ENCODE measurements at places on chromosomes 12 and 14.

- DNase-seq: no peak
Observed at GRCh38 chr14:58951143-58951542, 237.3 kb upstream of the DAAM1 start.

- no peak for DNase-seq
Observed at GRCh38 chr12:32497864-32498263, 98.5 kb downstream of the FGD4 start.

GRCh38 chr12:5309654-5310053 lies 122.3 kb upstream of the NTF3 start:
- DNase-seq: no peak

DNA sequence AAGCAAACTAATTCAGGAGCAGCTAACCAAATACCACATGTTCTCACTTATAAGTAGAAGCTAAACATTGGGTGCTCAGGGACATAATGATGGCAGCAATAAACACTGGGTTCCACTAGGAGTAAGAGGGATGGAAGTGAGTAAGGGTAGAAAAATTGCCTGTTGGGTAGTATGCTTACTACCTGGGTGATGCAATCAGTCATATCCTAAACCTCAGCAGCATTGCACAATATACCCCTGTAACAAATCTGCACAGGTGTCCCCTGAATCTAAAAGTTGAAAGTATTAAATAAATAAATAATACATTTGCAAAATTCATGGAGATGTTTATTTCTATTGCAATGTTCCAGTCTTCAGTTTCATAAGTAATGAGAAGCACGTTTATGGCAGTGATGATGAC lies 409.8 kb upstream of the FOXG1 start:
- DNase-seq: no peak

- DNase-seq: no peak
Observed at GRCh38 chr14:24885410-24885913, 164.5 kb downstream of the STXBP6 start.

GRCh38 chr12:6867413-6868210 lies at the start of gene TPI1:
Gene TPI1, plus strand, starts transcription at chr12:6867531. Its CDS starts 36 bp downstream, at chr12:6867567.
- DNase-seq: peak; percentile 82

GRCh38 chr12:19783547-19784444 lies 344.5 kb downstream of the AEBP2 start:
- DNase-seq: no peak

GRCh38 chr12:104402630-104403029 lies 54.1 kb upstream of the CHST11 start:
- DNase-seq: no peak

- no peak for DNase-seq
Observed at GRCh38 chr14:23079716-23080115, 15.2 kb downstream of the ACIN1 start.

- DNase-seq: no peak
Observed at GRCh38 chr14:31340297-31341063, 79.9 kb downstream of the HEATR5A start.

- no peak for DNase-seq
Observed at GRCh38 chr12:22971247-22971646, 346.3 kb downstream of the ETNK1 start.

GRCh38 chr12:28294300-28294699 lies 104.0 kb downstream of the CCDC91 start:
- no peak for DNase-seq

DNA sequence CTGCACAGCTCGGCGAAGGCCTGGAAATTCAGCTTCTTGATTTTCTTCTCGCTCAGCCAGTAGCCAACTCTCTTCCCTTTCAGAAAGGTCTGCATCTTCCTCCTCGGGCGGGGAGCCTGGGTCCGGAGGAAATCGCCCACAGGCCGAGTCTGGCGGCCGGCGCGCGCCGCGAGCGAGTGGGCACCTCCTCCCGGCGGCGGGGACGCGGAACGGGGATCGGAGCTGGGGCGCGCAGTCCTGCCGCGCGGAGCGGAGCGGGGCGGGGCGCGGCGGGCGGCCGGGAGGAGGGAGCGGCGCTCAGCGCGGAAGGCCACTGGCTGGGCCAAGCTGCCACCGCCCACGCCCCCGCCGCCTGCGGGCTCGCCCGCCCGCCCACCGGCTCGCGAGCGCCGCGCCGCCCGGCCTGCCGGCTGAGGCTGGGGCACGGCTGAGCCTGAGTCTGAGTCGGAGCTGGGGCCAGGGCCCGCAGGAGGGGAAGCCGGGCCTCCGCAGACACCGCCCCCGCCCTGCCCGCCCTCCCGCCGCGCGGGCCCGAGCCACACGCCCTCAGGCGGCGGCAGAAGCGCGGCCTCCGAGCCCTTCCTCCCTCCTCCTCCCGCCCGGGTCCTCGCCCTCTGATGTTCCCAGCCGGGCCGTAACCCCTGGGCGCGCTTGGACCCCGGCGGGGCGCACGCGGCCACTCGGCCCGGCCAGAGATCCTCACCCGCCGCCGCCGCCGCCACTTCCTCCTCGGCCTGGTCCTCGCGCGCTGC lies 480 bp downstream of the ITPK1 start:
- DNase-seq: peak; percentile 81

DNA sequence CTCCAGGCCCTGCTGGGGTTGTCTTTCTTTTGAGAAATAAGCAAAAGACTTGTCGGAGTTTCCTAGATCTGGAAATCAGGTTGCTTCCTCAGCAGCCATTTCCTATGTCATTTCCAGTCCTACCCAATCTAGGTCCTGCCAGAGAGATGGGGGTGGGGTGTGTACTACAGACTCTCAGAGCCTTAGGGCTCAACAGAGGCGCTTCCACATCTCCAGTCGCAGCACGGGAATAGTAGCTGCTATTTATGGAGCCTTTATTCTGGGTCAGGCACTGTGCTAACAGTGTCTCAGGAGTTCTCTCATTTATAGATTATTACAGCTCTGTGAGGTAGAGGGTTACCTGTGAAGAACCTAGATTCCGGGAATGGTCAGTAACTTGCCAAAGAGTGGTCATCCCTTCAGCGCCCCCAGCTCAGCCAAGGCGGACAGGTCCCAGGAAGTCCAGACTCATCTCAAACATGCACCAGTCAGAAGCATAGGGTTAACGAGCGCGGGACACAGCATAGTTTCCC lies 21.9 kb downstream of the DHRS2 start:
- no peak for DNase-seq

GRCh38 chr14:92673601-92674150 lies 74.8 kb downstream of the LGMN start:
- DNase-seq: no peak

DNA sequence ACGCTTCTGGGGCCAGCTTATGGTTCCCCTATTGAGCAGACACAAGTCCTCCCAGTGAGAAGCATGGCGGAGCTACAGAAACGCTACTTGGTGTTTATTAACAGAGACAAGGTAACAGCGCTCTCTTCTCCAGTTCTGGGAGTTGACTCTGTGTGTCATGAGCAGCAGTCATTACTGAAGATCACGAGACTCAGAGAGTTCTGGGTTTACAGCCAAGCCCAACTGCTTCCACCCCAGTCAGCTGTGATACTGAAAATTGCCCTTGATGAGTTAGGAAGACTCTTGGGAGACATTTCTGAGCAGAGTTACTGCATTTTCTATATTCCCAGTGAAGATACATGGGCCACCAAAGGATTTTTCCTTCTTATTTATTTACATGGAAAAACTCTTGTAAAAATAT lies 48.6 kb downstream of the CFAP251 start:
- DNase-seq: no peak

- no peak for DNase-seq
Observed at GRCh38 chr12:51911307-51911706, 4.0 kb downstream of the ACVRL1 start.

- DNase-seq: no peak
Observed at GRCh38 chr12:102407776-102408486, 72.4 kb downstream of the IGF1 start.

- DNase-seq: no peak
Observed at GRCh38 chr12:106879612-106880011, 76.1 kb upstream of the TMEM263 start.

DNA sequence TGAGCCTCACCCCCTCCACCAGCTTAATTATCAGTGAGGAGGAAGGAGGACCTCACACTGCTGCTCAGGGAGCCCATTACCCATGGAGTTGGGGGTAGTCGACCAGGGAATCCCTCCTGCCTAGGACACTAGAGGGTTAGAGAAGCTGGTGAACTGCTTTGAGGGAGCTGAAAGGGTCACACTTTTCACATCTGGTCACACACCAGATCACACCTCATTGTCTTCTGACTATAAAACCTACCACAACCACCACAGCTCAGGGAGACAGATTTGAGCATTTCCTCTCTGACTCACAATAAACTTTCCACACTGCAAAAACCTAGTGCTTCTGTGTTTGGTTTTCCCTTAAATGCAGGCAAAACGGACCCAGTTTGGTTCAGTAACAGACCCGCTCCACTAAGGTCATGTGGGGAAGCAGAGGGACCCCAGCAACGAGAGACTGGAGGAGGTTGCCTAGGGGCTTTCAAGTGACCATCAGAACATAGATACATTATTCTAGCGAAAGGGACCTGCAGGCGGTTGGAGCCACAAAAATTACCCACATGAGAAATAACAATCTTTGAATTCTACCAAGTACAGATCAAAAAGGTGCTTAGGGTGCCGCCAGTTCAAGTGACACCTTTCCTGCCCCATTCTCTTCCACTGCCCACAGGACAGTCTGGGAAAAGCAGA lies 151.4 kb upstream of the AVPR1A start:
- no peak for DNase-seq

- DNase-seq: no peak
Observed at GRCh38 chr12:25764892-25765291, 193.6 kb upstream of the RASSF8 start.

- DNase-seq: peak; percentile 35
Observed at GRCh38 chr14:35046751-35047536, 872 bp downstream of the FAM177A1 start.

GRCh38 chr14:56153267-56153666 lies 35.1 kb downstream of the PELI2 start:
- no peak for DNase-seq

- no peak for DNase-seq
Observed at GRCh38 chr12:3077572-3078081, 448 bp downstream of the TSPAN9 start.

DNA sequence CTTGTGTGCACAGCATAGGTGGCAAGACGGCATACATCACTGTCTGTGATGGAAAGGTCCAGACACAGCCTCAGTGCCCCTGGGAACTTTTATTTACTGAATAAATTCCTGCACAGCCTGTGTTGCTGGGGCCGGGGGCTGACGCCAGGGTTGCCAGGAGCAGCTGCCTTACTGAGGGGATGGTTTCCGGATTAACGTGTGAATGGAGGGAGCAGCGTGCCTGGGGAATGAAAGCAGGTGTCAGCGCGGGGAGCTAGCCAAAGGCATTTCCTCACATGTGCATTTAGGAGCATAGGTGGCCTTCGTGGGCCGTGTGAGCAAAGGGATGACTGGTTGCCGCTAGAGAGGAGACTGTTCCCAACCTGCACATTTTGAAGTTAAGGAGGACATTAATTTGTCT lies 41.6 kb downstream of the SFSWAP start:
- DNase-seq: no peak

- DNase-seq: no peak
Observed at GRCh38 chr12:98701166-98701565, 56.1 kb downstream of the APAF1 start.

GRCh38 chr14:33508126-33509062 lies 442.5 kb downstream of the EGLN3 start:
- no peak for DNase-seq

- no peak for DNase-seq
Observed at GRCh38 chr12:106271575-106272505, 24.0 kb upstream of the CKAP4 start.

- DNase-seq: no peak
Observed at GRCh38 chr12:120870415-120870814, 33.7 kb downstream of the SPPL3 start.

GRCh38 chr12:105331805-105332251 lies 1.3 kb downstream of the C12orf75 start:
- no peak for DNase-seq

GRCh38 chr12:29990971-29991370 lies 207.2 kb upstream of the TMTC1 start:
- DNase-seq: no peak

- peak; percentile 53 for DNase-seq
Observed at GRCh38 chr14:102088012-102088792, 1.4 kb upstream of the HSP90AA1 start.

GRCh38 chr12:94525951-94526350 lies 66.3 kb upstream of the CEP83 start:
- no peak for DNase-seq
